ENCODE measurements at places on chromosomes 12 and 14.
A peak's percentile ranks its signal among the peaks of the same experiment; 100 is the strongest.

- no peak for DNase-seq
Observed at GRCh38 chr12:91404441-91404840, 221.8 kb upstream of the DCN start.

- DNase-seq = no peak
Observed at GRCh38 chr14:104372390-104373054, 207.0 kb upstream of the C14orf180 start.

- no peak for DNase-seq
Observed at GRCh38 chr12:64229796-64230195, 7.7 kb upstream of the KICS2 start.

DNA sequence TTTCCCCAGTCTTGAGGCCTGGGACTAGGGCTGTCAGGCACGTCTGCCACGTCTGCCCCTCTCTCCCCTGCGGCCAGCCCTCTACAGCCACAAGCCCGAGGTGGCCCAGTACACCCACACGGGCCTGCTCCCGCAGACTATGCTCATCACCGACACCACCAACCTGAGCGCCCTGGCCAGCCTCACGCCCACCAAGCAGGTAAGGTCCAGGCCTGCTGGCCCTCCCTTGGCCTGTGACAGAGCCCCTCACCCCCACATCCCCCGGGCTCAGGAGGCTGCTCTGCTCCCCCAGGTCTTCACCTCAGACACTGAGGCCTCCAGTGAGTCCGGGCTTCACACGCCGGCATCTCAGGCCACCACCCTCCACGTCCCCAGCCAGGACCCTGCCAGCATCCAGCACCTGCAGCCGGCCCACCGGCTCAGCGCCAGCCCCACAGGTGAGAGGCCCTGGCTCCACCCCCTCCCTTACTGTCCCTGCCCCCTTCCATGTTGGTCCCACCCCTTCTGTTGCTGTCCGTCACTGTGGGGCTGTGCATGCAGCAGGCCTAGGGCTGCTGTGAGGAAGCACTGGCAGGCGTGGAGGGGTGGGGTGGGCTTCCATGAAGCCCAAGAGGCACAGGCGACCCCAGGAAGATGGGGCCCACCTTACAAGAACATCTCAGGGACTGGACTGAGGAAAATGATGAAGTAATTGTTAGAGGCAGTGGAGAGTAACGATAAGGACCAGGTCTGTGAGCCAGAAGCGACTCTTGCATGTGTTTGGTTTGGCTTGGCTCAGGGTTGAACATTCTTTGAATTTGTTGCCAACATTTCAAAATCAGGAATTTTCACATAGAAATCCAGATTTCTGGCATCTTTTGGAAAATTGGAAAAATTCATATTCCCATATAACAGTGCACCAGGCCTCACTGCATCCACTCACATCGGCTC lies 16.8 kb downstream of the C12orf43 start:
- DNase-seq = no peak

DNA sequence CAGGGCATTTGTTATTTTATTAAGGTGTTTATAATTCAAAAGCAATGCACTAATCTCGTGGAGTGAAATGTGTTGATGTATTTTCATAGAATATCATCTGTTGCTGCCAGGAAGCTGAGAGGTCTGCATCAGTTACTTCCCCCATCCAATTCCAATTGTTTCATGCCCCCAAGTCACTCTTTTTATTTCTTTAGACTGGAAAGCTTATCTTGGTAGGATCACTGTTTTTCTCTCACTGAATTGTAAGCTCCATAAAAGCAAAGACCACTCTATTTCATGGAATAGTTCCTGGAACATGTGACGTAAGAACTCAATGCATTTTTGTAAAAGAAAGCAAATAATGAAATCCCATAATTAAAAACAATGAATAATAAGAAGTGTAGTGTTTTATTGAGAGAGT lies 420.2 kb downstream of the TRHDE start:
- DNase-seq = no peak

GRCh38 chr14:86462193-86462753 lies 932.3 kb downstream of the FLRT2 start:
- no peak for DNase-seq

- no peak for DNase-seq
Observed at GRCh38 chr14:103204852-103205540, 81.7 kb downstream of the TNFAIP2 start.

DNA sequence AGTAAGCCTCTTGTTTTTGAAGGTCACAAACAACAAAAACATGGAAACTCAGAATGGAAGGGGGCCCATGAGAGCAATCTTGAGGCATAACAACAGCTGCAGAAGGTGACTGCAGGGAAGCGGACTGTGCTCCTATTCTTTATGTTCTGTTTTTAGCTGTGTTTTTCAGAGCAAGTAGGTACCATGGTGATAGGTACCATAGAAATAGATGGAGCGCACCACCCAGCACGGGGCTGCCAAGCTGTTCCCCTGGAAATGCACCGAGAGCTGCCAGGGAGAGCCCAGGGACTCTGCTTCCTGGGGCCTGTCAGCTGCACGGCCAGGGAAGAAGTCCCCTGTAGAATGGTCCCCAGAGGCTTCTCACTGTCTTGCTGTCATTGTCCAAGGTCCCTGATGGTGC lies 32.8 kb downstream of the DGLUCY start:
- DNase-seq = no peak

- peak; percentile 38 for DNase-seq
Observed at GRCh38 chr14:88823968-88824313, 510 bp upstream of the TTC8 start.

DNA sequence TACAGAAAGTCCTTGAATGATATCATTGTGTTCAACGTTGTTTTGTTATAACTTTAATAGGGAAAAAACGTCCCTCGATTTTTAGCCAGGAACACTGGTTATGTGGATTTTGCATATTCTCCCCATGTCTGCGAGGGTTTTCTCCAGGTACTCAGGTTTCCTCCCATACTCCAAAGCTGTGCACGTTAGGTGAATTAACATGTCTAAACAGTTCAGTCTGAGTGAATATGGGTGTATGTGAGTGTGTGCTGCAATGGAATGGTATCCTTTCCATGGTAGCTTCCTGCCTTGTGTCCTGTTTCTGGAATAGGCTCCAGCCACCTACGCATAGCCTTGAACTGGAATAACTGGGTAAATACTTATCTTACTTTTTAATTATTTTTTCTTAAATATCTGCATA lies 810.8 kb upstream of the ATXN7L3B start:
- no peak for DNase-seq

GRCh38 chr12:26286186-26286585 lies 90.8 kb downstream of the SSPN start:
- no peak for DNase-seq

- DNase-seq = no peak
Observed at GRCh38 chr14:95248432-95248831, 71.3 kb downstream of the CLMN start.
